ENCODE measurements at places on chromosomes 3 and 15. TPM values are rescaled to one million over a fixed set of nuclear protein-coding genes. Genes with fewer than 3 reads are reported as not detected.

CAND2 gene
- 27.8 TPM for total RNA-seq

GRCh38 chr3:48437812-48438211 lies 2.1 kb downstream of the CCDC51 start:
- DNase-seq: no peak

DENND4A gene
- total RNA-seq: 77.0 TPM

GRCh38 chr3:171979081-171979480 lies 60.3 kb upstream of the FNDC3B start:
- DNase-seq: no peak

DNA sequence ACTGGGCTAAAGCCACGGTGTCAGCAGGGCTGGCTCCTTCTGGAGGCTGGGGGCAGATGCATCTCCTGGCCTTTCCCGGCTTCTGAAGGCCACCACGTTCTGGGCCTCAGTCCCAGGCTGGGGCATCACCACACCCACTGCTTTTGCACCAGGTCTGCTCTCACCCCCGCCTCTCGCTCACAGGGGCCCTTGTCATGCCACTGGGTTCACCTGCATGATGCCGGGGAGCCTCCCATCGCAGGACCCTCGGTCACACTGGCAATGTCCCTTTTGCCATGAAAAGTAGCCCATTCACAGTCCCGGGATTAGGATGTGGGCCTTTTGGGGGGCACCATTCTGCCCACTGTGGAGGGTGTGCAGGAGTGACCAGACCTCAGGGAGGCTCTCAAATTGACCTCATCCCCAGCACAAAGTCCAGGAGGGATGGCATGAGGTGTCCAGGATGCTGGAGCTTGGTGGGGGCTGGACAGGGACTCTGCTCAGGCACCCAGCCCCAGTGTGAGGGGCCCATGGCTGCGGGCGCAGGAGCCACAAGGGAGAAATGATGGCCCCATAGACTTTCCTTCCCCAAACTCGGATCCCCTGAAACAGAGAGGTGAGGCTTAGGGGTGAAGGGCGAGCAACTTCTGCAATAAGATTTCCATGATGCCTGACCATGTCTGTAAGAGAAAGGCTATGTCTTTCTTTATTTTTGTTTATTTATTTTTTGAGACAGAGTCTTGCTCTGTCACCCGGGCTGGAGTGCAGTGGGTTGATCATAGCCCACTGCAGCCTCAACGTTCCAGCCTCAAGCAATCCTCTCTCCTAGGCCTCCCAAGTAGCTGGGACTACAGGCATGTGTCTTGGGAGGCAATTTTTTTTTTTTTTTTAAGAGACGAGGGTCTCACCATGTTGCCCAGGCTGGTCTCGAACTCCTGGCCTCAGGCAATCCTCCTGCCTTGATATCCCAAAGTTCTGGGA lies 189.1 kb downstream of the GOLGA6L6 start:
- no peak for DNase-seq

GRCh38 chr3:25723802-25724201 lies 59.1 kb upstream of the TOP2B start:
- no peak for DNase-seq

- no peak for DNase-seq
Measured at GRCh38 chr3:20975188-20975651, 775.8 kb downstream of the ZNF385D start.

- DNase-seq: no peak
Measured at GRCh38 chr3:9260305-9260704, 10.9 kb upstream of the SRGAP3 start.

- no peak for DNase-seq
Measured at GRCh38 chr3:150407808-150408220, 284 bp upstream of the TSC22D2 start.

- DNase-seq: no peak
Measured at GRCh38 chr15:99763827-99764226, 30.6 kb upstream of the LYSMD4 start.

CYP1A2 gene
- total RNA-seq: not detected

- DNase-seq: no peak
Measured at GRCh38 chr15:85458764-85459163, 78.4 kb downstream of the AKAP13 start.

- no peak for DNase-seq
Measured at GRCh38 chr15:70516408-70517193, 246.8 kb downstream of the UACA start.

DNA sequence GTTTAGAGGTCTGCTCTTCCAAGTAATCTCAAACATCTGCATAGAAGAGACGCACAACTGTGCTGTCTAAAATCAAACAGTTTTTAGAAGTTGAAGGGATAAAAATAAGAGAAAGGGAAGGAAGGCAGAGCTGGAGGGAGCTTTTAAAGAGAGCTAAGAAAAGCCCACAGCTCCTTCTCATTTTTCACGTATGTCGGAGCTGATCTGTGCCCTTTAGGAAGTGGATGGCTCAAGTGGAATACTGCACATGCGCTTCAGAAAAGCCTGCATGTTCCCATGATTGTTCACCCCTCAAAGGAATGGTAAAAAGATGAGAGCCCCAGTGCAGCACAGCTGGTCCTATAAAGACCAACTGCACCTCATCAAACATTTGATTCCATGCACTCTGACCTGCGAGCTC lies 207.2 kb downstream of the ADAMTS17 start:
- no peak for DNase-seq

ACSBG1 gene
- 84.1 TPM for total RNA-seq

- DNase-seq: no peak
Measured at GRCh38 chr3:13528217-13528867, 20.6 kb upstream of the FBLN2 start.
